Osteoblast (primary cell): ENCODE measurements at places on chromosomes 6 and 20.

- no peak for DNase-seq
Observed at GRCh38 chr6:75481394-75481793, 12.2 kb downstream of the FILIP1 start.

GRCh38 chr6:13712599-13712898 lies 914 bp upstream of the RANBP9 start:
- peak; percentile 91 for DNase-seq

GRCh38 chr6:16837217-16837972 lies 76.1 kb upstream of the ATXN1 start:
- DNase-seq, result no peak

DNA sequence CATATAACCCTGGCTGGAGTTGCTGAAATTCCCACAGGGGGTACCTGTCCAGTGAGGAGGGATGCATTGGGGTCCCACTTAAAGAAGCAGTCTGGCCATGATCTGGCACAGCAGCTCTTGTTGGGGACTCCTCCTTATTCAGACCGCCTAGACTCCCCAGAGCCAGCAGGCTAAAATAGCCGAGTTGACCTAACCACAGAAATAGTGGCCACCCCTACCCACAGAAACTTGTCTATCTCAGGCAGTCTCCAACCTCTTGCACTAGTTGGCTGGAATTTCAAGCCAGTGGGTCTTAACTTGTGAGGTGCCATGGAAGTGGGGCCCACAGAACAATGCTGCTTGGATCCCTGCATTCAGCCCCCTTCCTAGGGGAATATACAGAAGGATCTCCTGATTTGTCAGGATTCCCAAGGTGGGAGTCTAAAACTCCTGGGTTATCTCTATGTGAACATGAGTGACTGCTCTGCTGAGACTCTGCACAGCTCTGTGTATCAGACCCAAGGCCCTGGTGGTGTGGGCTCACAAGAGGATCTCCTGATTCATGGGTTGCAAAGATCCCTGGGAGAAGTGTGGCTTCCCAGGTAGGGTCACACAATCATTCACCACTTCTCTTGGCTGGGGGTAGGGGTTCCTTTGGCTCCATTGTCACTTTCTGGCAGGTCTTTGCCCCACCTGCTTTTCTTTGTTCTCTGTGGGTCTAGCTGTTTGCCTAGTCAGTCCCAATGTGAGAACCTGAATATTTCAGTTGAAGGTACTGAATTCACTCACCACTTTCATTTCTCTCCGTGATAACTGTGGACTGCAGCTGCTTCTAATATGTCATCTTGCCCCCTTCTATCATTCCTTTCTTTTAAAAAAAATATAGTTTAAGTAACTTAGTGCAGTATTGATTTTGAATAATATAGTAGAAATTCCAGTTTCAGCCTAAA lies 65.5 kb upstream of the CLVS2 start:
- no peak for DNase-seq

DNA sequence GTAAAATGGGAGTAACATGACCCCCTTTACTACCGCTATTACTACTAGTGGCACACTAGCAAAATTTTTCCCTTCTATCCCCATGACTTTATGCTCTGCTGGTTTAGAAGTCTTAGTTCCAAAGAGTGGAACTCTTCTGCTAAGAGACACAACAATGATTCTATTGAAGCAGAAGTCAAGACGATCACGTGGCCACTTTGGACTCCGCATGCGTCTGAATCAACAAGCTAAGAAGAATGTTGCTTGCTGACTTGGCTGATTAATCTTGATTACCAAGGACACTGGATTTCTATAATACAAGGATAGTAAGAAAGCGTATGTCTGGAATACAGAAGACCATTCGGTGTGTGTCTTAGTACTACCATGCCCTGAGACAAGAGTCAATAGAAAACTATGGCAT lies 244.7 kb upstream of the BTBD3 start:
- no peak for DNase-seq

GRCh38 chr6:138590796-138591709 lies 91.8 kb upstream of the NHSL1 start:
- peak; percentile 74 for DNase-seq

GRCh38 chr20:63066506-63067265 lies 59.9 kb upstream of the BHLHE23 start:
- peak; percentile 41 for DNase-seq

DNA sequence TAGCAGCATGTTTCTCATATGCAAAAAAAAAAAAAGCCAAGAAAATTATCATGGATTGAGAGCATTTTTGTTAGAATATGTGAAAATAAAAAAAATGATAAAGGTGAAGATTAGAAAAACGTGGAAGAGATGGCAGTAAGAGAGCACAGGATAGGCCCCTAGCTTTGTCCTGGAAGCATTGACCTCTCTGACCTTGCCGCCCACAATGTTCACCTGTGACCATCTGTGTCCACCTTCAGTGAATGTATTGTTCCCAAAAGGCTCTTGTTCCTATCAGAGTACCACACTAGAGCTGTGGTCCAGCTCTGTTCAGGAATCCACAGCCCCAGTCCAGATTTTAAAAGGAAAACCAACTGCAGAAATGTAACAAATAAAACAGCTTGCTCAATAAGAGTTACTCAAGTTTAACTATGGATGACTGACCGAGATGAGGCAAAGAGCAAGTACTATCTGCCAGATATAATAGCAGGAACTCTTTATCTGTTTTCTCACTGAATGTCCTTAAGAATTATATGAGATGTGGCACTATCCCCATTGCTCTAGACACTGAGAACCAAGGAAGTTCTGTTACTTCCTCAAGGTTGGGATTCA lies 287.7 kb upstream of the STXBP5 start:
- DNase-seq, result no peak

DNA sequence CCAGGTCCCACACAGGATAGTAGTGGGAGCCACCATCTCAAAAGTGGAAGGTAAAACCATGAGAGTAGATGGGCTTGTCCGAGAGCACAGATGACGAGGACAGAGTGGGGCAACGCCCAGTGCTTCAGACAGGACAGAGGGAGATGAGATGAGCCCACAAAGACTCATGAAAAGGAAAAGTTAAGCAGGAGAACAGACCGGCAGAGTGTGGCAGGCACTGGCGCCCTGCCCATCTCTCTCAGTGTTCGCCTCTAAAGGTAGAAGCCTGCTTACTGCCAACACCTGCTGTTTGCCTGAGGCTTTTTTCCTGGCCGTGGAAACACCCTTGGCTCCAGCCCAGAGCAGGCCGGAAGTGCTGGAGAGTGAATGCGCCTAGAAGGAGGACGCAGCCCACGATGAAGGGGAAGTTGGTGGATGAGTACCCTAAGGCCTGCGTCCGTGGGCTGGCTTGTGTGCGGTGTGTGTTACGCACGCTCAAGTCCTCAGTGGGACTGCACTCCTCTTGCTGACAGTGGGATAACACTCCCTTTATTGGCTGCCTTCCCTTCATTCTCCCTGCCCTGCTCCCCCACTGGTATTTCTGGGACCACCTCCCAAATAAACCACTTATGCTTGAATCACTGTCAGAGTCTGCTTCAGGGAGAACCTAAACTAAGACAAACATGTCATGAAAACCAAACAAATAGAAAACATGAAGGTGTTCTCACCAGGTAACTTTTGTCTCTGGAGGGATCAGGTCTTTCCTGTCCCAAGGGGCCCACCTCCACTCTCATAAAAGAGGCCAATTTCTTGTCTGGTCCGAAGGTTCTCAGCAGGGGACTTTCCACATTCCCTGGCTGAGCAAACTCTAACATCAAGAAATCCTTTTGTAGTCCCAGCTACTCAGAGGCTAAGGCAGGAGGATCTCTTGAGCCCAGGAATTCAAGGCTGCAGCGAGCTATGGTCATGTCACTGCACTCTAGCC lies 9.1 kb upstream of the FOXP4 start:
- DNase-seq, result peak; percentile 38
